ENCODE measurements at places on chromosomes 5 and 9.
A peak's percentile ranks its signal among the peaks of the same experiment; 100 is the strongest.

DNA sequence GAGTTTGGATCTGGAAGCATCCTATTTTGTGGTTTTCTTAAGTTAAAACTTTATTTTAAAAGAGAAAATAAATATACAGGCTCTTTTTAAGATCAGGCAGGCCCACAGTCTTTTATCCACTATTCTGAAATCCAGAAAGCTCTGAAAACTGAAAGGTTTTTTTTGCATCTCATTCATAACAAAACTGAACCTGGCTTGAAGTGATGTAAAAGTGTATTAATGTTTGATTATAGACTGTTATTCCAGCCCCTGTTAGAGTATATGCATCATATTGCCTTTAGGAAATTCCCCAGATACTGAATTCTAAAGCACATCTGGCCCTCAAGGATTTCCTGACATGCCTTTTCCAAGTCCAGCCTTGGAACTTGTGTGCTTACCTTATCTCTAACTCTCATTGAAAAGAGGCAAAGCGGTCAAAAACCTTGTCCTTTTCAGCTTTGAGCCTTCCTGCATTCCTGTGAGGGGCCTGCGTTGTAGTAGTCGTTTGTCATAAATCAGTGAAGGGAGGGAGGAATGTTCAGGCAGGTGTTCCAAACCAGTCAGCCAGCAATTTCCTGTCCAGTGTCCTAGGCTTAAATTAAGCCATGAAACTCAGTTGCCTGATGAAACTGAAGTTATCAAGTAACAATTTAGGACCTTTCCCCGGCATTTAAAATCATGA is 110.4 kb downstream of the TLE4 start:
- no peak for DNase-seq

DNA sequence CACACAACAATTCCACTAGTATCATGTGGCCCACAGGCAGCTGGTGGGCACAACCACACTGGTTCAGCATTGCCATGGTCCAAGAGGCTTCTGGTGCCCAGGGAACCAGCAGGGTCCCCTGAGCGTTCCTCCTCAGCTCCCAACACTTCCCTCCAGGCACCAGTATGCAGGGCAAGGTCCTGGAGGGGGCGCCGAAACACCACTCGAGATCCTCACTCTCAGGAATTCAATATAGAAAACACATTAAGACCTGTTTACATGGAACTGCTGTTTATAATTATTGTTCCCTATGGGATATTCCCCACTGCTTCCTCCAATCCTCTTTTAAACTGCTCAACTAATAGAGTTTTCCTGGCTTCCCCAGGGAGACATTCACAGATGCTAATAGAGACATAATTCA is 91.9 kb upstream of the GABRP start:
- no peak for DNase-seq

DNA sequence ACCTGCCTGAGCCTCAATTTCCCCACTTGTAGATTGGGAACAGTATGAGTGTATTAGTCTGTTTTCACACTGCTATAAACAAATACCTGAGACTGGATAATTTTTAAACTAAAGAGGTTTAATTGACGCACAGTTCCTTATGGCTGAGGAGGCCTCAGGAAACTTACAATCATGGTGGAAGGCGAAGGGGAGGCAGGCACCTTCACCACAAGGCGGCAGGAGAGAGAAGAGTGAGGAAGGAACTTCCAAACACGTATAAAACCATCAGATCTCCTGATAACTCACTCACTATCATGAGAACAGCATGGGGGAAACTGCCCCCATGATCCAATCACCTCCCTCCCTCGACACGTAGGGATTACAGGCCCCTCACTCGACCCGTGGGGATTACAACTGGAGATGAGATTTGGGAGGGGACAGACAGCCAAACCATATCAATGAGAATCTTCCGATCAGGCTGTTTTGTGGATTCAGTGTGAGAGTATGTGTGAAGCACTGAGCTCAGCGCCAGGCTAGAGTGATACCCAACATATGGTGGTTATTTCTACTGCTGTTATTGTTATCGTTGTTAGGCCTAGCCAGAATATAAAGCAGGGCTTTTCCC is 14.6 kb upstream of the LMX1B start:
- DNase-seq, result no peak

DNA sequence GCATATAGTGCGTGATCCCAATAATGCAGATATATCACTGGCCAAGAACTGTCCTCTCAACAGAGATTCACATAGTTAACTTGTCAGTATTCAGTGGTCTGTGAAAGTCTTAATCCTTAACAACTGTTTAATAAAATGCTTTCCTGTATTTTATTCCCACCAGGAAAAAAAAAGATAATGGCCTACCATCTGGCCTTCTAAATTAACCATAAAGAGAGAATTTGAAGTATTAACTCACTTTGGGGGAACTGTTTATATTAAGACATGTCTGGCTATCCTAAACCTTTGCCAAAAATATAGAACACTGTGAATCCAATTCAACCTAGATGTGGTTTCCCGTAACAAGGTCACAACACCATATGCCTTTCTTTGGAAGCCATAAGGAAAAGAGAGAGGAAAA is 818 bp upstream of the FREM1 start:
- no peak for DNase-seq

DNA sequence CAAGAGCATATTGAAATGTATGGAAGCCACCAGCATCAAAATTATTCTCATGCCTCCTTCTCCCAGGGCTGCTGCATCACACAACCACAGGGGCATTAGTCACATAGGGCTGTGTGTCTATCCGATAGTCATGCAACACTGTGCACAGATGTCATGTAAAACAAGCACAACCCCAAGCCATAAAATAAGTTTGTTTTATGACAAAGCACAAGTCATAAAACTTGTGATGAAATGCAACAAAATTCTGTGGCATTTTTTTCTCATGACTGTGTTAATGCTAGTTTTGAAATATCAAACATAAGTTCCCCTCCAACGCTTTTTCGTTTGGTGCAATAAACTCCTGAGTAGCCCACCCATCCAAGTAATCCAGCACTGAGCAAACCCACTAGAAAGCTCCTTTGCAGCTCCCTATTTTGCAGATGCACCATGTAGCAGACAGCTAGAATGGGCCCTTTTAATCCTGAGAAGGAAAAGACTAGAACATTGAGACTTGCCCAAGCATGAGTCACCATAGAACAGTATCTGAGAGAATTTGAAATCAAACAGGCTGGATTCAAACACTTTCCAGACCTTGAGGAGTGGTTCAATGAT is 93.3 kb upstream of the ZNF366 start:
- DNase-seq, result peak; percentile 89

- DNase-seq, result no peak
Observed at GRCh38 chr9:107872457-107873192, 383.1 kb upstream of the KLF4 start.

DNA sequence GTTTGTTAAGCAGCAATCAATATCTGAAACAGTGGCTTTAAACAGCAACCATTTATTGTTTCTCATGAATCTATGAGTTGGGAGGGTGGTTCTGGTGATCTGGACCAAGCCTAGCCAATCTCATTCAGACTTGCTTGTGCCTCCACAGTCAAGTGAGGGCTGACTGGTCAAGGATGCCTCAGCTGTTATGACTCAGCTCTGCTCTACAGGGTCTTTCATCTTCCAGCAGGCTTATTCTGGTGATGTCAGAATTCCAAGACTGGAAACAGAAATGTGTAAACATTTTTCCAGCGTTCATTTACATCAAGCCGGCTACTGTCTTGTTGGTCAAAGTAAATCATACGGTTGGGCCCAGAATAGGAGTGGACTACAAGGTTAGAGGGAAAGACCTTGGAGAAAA is 2.5 kb upstream of the PIP5K1B start:
- no peak for DNase-seq

GRCh38 chr5:97836816-97837215 is 653.8 kb upstream of the RIOK2 start:
- no peak for DNase-seq
